Tongue (tissue), 3 donors: ENCODE measurements at places on chromosomes 2 and 18. TPM values are rescaled to one million over a fixed set of nuclear protein-coding genes. Genes with fewer than 3 reads are reported as not detected.
A peak's percentile ranks its signal among the peaks of the same experiment; 100 is the strongest.

DNA sequence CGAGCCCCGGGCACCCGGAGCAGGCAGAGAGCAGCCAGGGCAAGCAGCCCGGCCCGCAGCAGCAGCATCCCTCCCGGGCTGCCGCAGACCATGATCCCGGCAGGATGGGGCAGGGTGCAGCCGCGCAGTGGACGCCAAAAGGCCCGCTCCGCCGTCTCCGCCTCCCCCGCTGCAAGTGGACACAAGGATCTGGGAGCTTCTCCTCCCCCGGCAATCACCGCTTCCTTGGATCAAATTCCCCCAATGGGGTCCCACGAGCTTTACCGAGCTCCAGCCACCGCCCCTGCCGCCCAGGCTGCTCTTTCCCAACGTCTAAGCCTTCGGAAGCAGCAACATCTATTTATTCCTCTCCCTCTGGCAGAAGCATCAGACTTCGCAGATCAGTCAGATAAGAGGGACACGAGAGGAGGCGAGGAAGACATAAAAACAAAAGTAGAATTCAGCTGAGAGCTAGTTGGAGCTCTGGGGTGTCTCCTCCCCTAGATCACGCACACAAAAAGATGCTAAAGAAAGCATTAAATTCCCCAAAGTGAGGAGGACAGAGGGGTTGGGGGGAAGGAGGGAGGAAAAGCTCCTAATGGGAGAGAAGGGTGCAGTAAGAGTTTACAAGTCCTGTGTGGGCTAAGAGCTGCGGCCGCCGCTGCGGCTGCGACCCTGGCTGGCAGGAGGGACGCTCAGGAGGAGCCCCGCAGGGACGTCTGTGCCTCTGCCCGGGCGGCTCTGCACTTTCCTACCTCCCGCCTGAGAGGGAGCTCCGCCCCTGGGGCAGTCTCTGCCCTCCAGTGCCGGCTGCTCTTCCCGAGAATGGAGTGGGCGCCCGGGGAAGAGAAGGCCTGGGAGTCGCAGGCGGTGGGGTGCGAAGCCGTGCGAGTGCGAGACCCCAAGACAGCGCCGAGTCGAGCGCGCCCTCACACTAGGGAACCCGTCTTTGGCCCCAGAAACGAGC, at the start of gene FRZB:
FRZB (minus strand) TSS at position 177 of the 946 bp plus-strand sequence; CDS start at position 92, 85 bp downstream.
- DNase-seq = peak; percentile 91

GRCh38 chr2:219525533-219526232, 11.4 kb downstream of the ASIC4 start:
- no peak for DNase-seq

GRCh38 chr2:120543899-120544298, 191.8 kb upstream of the GLI2 start:
- peak; percentile 16 for DNase-seq

- peak; percentile 64 for DNase-seq
These were observed 823.6 kb downstream of the GALR1 start for GRCh38 chr18:78073275-78073674.

Gene SPDYA
- total RNA-seq = 4.2 TPM

Gene SERPINB4
- total RNA-seq = not detected
